ENCODE measurements at places on chromosomes 4 and X.

DNA sequence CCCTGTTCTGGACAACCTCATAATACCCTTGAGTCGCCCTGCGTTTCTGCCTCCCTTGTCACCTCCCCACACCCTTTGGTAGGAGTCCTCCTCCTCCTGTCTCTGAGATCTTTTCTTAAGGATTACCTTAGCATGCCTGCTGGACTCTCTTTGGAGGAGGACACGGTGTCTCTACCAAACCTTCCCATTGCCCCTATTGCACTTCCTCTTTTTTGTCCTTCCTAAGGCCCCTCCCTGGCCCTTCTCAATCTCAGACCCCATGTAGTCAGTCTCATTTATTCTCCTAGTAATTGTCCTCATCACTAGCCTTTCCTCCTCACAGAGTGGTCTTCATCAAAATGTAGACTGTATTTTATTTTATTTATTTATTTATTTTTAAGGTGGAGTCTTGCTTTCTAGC, 335.0 kb upstream of the SFRP2 start:
- no peak for DNase-seq

GRCh38 chr4:181685911-181686310, 557.3 kb upstream of the TENM3 start:
- DNase-seq: no peak

- DNase-seq: peak; percentile 76
These were observed 4.4 kb upstream of the CXorf38 start for GRCh38 chrX:40651620-40652223.

DNA sequence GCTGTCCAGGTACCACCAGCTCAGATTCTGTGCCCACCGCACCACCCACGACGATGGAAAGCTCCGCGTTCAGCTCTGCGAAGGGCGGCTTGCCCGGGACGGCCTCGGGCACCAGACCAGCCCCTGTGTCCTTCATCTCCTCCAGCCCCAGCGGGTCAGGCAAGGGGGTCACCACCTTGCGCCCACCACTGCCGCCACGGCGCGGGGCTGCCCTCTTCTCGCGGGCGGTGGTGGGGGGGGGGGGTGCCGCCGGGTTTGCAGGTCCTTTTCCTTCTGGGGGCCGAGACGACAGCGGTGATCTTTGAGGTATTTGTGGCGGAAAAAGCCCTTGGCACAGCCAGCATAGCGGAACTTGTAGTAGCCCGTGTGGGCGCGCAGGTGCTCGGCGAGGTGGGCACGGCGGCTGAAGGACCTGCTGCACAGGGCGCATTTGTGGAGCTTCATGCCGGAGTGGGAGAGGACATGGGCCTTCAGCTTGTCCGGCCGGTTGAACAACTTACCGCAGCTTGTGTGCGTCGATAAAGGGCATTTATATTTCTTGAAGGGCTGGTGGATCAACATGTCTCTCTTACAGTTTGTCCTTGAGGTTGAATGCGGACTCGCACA, 50.9 kb downstream of the CFAP299 start:
- no peak for DNase-seq

GRCh38 chr4:167233685-167234315, 494 bp downstream of the SPOCK3 start:
- peak; percentile 42 for DNase-seq

- no peak for DNase-seq
These were observed 139.0 kb downstream of the TSPAN5 start for GRCh38 chr4:98519268-98519977.

DNA sequence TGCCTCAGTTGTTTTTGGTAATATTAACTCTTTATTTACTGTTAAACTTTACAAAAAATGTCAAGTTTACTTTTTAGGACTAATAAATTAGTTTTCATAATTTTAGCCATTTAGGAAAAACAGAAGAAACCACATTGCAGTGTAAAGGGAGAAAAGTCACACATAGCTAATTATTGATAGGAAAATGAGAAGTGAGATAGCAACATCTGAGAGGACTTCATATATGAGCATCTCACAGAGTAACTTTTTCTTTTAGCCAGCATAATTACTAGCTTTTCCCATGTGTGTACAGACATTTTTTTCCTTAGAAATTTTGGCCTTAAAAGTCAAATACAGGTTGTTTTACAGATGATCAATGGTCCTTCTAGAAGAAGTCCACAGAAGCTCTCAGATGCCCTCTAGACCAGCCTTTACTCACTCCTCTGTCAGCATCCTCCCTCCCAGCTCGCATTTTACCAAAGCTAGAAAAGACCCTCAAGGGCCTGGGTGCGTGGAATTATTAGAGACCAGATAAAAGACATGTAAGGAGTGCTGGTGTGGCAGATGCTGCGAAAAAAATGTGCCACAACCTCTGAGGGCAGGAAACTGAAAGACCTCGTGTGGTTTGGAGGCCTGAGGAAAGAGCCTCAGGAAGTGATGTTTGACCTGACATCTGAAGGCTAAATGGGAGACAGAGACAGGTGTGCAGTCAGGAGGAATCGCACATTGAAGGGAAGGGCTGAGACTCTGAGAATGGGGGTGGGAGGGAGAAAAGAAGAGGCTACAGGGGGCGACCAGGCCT, 156.9 kb downstream of the CBR4 start:
- no peak for DNase-seq

DNA sequence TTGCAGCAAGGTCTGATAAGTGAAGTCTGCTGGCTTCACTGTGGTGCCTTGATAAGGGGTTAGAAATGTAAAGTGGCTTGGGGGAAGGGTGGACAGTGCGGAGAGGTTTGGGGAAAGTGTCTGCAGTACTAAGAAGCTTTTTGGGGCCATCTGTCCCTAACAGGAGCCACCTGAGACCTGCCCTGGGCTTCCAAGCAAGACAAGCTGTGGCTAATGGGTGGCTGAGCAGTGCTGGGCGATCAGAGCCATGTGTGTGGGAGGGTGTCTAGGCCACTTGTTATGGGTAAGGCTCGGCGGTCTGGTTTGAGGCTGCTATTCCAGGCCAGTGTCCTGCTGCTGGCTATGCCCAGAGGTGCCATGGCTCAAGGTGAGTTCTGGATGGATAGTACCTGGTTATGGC, 185.4 kb upstream of the MTMR8 start:
- DNase-seq: no peak

- DNase-seq: no peak
These were observed 146.2 kb downstream of the NPNT start for GRCh38 chr4:106041294-106042002.

- DNase-seq: no peak
These were observed 2.3 kb downstream of the IRF2 start for GRCh38 chr4:184471881-184472613.

DNA sequence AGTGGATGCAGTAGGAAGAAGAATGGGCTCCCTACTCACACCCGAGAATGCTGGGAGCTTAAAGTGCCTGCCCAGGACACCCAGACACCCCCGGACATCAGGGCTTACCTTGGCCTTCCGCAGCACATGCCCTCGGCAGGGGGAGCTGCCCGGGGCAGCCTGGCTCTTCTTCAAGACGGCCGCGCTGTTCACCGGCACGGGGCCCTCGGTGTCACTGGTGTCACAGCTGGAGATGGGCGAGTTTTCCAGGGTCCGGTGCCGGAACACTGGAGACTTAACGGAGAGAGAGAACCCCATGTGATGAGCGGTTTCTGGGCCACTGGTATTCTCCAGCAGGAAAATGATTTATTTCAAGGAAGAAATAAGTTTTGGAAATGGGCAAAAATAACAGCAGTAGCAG, 170.9 kb downstream of the AFAP1 start:
- no peak for DNase-seq

DNA sequence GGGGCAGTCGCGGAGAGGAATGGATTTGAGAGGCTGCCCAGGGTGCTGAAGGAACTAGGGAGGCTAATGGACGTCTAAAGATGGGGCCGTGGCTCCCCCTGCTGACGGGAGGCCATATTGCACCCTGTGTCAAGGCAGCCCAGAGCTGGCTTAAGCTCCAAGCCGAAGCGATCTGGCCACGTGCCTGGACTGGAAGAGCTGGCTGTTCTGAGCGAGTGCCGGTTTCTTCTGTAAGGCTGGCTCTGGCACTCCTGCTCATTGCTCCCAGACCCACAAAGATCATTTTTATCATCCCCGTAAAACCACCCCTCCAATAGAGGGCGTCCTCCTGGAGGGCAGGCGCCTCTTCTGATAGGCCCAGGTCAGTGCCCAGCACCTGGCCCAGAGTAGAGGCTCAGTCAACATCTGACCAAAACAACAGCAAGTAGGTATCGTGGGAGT, 5.6 kb downstream of the PNCK start:
- peak; percentile 53 for DNase-seq

DNA sequence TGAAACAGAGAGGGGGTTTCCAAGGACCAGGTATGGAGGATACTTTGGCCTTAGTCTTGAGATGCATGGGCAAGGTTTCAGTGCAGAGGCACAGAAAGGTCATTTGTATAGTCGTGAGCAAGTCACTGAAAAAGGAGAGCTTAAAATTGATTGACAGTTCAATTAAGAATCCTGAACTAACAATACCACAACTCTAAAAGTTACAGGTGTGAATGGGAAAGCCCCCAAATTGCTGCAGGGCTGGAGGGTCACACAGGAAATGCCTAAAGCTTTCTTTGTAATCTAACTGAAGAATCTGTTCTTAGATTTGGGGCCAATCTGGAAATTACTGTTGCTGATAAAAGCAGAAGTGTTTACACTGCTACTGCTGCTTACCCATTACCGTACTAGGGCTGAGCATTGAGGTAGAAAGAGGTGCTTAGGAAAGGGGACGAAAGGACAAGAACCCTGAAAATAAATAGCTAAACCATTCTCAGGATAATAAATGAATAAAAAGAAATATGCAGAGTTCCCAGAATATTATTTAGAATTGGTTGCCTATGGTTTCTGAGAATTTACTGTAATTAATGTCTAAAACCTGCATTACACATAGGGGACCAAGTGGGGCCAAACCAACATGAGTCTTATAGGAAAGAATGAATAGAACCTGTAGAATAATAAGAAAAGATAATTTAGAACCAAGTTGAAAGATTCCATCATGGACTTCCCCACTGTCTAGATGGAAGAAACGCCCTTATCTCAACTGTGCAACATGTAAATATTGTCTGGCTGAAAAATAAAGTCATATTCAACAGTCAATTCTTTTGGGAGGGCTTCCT, 91.9 kb upstream of the PPP1R2C start:
- no peak for DNase-seq

Measured in mesothelial cell of epicardium (in vitro differentiated cells).